ENCODE measurements at places on chromosomes 12 and 14.

GRCh38 chr12:65121049-65121955 is at the start of gene WIF1:
Gene WIF1 (minus strand): TSS chr12:65121305. CDS start chr12:65121191, 114 bp downstream.
- no peak for DNase-seq

- no peak for DNase-seq
Observed at GRCh38 chr12:46517579-46517962, 145.0 kb upstream of the SLC38A2 start.

DNA sequence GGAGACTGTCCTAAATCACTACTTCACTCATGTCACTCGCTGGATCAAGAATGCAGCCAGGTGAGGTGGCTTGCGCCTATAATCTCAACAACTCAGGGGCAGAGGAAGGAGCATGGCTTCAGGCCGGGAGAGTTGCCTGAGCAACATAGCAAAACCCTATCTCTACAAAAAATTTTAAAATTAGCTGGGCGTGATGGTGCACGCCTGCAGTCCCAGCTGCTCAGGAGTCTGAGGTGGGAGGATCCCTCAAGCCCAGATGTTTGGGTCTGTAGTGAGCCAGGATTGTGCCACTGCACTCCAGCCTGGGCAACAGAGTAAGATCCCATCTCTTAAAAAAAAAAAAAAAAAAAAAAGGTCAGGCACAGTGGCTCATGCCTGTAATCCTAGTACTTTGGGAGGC is 5.9 kb downstream of the SMAGP start:
- no peak for DNase-seq

DNA sequence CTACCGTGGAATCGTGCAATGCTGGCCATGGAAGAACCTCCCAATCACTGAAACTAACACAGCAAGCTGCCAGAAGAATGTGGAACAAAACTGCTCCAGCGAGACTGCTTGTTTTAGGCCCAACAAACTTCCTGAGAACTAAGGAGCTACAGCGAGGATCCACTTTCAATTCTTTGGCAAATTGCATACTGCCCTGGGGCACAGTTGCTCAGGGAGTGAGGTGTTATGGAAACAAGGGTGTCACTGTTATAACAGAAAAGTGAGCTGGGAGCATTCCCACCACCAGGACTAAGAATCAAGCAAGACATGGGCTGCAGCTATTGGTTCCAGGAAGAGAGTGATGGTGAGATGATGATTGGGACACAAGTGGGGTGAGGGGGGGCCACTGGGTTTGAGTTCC is 1606.1 kb upstream of the FLRT2 start:
- DNase-seq: no peak

DNA sequence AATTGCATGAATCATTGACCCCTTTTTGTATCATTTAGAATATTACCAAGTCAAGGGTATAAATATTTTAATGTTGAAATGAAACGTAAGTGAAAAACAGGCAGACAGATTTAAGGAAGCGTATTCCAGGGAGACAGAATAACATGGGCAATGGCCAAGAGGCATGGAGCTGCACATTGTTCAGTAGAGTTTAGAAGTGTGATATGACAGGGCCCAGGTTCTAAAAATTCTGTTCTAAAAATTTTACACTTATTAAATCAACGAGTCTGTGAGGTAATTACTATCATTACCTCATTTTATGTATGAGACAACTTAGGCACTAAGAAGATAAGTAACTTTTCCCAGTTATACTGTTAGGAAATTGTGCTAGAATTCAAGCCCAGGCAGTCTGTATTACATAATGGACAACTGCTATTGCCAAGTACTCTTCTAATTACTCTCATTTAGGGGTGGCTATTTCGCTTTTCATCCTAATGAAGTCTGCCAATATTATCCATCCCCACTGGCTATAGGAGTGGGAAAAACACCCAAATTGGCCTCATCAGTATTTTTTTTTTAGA is 103.2 kb upstream of the NAV3 start:
- DNase-seq: no peak

- DNase-seq: no peak
Observed at GRCh38 chr14:91381801-91382670, 35.6 kb downstream of the CCDC88C start.

- DNase-seq: no peak
Observed at GRCh38 chr12:94972795-94973194, 30.7 kb downstream of the NDUFA12 start.

- DNase-seq: no peak
Observed at GRCh38 chr12:132597333-132598316, 12.8 kb downstream of the LRCOL1 start.

GRCh38 chr12:57176846-57177245 is 29.4 kb upstream of the LRP1-AS start:
- no peak for DNase-seq

GRCh38 chr12:59119676-59120075 is 199.4 kb upstream of the LRIG3 start:
- no peak for DNase-seq

DNA sequence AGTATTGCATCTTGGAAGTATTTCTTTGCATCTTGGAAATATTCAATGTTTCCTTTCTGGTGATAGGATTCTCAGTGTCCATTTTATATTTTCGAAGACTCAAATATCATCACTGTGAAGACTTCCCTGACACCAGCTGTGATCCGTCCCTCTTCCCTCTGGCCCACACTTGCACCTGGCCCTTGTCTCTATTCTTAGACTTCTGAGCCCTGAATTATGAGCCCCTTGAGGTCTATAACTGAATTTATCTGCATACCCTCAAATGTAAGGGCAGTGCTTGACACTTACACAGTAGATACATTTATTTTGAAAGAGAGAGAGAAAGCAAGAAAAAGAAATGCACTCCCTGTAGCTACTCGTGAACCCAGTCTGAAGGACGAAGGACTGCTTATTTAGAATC is 376.7 kb downstream of the ZFP36L1 start:
- DNase-seq: no peak

DNA sequence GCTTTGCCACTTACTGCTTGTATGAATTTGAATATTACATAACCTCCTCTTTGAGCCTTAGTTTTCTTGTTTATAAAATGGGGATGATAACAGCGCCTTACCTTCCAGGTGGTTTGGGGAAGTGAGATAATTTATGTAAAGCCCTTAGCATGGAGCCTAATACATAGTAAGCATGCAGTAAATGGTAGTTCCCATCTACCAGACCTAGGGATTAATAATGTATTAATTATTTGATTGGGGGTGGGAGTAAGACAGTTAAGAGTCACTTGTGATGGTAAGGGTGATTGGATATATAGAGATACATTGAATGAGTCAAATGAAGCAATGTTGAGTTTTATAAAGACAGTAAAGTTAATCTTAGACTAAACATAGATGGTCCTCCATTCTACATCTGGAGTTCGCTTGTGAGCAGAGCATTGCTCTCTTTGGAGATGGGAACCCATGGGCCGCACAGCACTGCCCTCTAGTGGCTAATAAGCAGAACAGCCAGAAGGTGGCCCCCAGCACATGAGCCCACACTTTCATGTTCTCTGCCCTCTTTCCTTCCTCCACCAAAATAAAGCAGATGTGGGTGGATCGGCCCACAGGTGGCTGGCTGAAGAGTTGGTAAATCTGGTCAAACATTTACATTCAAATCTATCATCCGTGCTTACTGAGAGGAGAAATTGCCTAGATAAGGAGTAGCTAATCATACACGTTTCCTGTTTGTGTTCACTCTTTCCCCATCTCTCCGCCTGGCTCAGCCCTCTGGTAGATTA is 26.5 kb upstream of the TAMALIN start:
- DNase-seq: peak; percentile 7

- DNase-seq: no peak
Observed at GRCh38 chr12:1706632-1706980, 15.7 kb downstream of the ADIPOR2 start.

- no peak for DNase-seq
Observed at GRCh38 chr12:52306731-52307130, 14.5 kb downstream of the KRT83 start.

GRCh38 chr14:35789651-35790050 is 19.4 kb downstream of the RALGAPA1 start:
- no peak for DNase-seq

DNA sequence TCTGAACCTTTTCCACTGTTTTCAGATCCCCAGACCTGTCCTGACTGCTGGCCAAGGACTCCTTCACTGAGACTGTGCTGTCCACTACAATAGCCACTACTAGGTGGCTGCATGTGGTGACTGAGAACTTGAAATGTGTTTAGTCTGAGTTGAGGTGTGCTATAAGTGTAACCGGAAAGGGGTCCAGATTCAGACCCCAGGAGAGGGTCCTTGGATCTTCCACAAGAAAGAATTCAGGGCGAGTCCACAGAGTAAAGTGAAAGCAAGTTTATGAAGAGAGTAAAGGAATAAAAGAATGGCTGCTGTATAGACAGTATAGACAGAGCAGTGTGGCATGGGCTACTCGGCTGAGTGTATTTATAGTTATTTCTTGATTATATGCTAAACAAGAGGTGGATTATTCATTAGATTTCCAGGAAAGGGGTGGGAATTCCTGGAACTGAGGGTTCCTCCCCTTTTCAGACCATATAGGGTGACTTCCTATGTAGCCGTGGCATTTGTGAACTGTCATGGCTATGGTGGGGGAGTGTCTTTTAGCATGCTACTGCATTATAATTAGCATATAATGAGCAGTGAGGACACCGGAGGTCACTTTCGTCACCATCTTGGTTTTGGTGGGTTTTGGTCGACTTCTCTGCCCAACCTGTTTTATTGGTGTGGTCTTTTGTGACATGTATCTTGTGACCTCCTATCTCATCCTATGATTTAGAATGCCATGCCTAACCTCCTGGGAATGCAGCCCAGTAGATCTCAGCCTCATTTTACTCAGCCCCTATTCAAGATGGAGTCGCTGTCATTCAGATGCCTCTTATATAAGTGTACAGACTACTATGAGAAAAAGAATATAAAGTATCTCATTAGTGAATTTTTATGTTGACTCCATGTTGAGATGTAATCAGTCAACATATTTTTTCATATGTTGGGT is 70.0 kb upstream of the SRSF5 start:
- no peak for DNase-seq

GRCh38 chr12:103994235-103994634 is 28.6 kb downstream of the TDG start:
- DNase-seq: peak; percentile 23

- no peak for DNase-seq
Observed at GRCh38 chr14:103707329-103708263, 7.7 kb downstream of the XRCC3 start.

DNA sequence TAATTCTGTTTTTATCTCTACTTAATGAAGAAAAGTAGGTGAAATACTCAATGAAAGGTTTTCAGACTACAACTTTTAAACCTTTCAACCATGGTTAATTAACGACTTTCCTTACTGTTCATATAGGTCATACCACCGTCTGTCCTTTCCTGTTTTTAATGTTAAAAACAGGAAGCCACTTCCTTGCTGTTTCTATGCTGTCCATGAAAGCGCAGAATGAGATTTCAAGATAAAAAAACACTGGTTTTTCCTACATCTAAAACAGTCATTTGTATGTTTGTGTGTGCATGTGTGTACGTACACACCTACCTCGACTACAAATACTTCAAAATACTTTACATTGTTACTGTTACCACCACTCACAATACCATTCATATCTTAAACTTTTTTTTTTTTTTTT is 27.3 kb downstream of the SPTLC2 start:
- no peak for DNase-seq

DNA sequence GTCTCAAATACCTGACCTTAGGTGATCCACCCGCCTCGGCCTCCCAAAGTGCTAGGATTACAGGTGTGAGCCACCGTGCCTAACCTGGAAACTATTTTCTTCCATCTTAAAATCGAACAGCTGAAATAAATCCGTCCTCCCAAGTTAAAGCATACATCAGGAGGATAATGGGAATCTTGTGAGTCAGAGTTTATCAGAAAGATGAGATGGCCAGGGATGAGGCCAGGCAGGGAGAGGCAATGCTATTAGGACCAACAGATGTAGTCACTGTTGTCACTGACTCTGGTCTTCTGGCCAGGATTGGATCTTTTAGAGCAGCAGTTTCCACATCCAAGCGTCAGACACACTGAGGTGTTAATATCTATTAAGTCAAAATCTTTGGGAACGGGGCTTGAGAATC is 61.7 kb upstream of the USP44 start:
- DNase-seq: no peak

DNA sequence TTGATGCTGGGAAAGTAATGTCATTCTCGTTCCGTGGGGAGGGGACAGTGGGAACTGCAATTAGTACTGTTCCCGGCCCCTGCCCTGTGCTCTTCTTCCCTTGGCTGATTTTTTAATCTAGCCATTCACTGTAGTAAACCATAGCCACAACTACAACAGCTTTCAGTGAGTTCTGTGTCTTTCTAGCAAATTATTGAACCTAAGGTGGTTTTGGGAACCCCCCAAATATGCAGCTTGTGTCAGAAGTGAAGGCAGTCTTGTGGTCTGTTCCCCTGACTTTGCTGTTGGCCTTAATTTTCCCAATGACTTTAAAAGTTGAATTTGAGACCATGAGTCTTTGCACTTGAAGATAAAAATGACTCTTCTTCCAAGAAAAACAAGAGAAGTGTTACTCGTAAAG is 114.3 kb upstream of the ETV6 start:
- DNase-seq: no peak

DNA sequence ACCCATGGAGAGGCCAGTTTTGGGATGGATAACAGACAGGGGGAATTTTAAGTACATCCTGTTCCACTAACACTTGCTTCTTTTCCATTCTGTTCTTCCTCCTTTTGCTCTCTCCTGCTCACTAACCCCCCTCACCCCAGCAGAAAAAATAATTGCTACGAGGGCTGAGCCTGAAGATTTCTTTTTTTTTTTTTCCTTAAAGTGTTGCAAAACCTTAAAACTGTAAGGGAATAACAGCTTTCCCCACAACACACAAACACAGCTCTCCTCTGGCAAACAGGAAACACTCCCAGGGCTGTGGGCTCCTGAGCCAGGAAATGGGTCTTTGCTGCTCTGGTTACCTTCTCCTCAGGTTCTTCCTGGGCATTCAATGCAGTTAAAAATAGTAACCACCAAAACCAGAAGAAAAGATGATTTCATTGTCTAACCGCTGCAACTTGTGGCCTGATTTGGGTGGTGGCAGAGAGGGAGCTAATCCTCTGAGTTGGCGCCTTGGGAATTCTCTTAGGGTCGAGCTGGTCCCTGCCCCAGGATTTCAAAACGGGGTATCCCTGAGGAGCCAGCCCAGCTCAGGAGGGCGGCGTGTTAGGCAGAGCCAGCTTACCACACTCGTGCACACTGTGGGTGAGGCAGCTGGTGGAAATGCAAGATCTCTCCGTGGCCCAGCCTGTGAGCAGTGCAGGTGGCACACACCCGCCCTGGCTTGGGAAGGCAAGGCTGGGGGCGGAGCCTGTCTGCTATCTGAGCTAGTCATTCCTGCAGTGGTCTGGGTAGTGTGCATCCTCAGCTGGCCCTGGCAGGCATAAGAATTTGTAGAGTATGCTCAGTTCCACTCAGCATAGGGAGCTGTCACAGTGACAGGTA is 17.1 kb upstream of the EMP1 start:
- no peak for DNase-seq
